Esophagus mucosa (tissue), 1 donor: ENCODE measurements at places on chromosomes 6 and 20.

DNA sequence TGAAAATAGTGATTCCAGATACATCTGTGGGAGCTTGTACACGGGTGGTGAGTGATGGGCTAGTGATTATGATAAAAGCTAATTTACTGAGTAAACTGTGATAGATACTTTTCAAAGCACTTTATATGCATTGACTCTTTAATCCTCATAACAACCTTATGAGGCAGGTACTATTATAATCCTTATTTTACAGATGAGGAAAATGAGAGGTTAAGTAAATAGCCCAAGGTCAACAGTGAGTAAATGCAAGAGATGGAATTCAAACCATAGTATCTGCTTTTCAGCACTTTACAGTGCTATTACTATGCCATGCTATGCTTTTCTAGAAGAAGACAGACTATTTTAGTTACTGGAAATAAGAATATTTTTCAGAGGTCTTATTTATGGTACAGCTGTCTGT lies 320.9 kb upstream of the CITED2 start:
- no peak for ATAC-seq

- ATAC-seq = no peak
Observed at GRCh38 chr6:80209430-80209829, 103.0 kb downstream of the BCKDHB start.

- ATAC-seq = no peak
Observed at GRCh38 chr6:33731751-33732282, 14.9 kb downstream of the IP6K3 start.

GRCh38 chr20:41468994-41469600 lies 102.5 kb upstream of the EMILIN3 start:
- ATAC-seq = no peak

- no peak for ATAC-seq
Observed at GRCh38 chr6:107770541-107770940, 53.6 kb downstream of the SCML4 start.

DNA sequence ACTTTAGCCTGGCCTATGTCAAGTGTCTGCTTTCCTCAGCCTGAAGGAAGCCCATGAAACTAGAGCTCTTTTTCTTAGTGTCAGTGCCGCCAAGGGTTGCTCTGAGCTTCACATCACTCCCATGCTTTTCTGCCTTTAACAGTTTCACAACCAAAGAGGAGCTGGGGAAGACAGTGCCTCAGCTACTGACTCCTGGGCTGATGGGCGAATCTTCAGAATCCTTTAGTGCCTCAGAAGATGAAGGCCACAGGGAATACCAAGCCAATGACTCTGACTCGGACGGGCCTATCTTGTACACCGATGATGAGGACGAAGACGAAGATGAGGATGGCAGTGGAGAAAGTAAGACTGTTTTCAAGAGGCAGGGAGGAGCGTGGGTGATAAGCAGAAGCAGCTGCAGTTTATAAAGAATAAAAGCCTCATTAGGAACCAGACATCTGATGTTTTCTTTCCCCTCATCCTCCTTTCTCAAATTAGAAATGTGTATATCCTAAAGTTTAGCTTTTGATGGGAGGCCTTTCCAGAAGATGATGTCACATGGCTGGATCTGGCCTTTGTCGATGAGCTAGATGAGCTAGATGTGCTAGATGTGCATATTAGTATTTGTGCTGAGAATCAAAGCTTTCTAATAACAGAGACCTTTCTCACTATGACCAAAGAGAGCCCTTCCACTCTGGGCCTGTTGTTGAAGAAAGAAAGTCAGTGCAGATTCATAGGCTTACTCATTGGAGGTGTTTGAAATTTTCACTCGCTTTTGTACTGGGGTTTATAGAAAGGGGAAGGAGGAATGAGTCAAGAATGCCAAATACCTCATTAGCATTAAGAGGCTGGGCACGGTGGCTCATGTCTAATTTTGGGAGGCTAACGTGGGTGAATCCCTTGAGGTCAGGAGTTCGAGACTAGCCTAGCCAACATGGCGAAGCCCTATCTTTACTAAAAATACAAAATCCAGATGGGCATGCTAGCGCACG lies 70.7 kb upstream of the LTV1 start:
- peak; percentile 68 for ATAC-seq
